Activated effector memory CD4-positive, alpha-beta T cell treated with anti-CD3 and anti-CD28 coated beads, Interleukin-2, amount 50 U/mL, for 16 hours (primary cell): ENCODE measurements at places on chromosomes 1 and 21.
A peak's percentile ranks its signal among the peaks of the same experiment; 100 is the strongest.

DNA sequence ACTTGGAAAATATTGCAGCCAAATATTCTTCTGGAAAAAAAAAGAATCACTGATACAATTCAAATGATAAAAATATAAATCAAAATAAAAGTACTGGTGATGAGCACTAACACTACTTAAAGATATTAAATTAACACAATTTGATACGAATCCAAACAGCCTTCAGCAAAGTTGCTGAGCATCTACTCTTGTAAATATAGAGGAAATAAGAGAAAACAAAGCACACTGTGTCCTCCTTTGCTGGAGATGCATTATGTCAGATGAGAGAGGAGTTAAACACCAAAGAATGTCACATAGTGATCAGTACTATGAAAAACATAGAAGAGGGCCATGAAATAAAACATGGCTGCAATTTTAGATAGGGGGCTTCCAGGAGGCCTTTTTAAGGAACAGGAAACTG, 177.4 kb upstream of the RNPC3 start:
- no peak for DNase-seq

GRCh38 chr1:12528021-12528852, 89.8 kb downstream of the DHRS3 start:
- no peak for DNase-seq

- peak; percentile 78 for DNase-seq
These were observed 178.0 kb downstream of the CAMTA1 start for GRCh38 chr1:6962996-6963911.

DNA sequence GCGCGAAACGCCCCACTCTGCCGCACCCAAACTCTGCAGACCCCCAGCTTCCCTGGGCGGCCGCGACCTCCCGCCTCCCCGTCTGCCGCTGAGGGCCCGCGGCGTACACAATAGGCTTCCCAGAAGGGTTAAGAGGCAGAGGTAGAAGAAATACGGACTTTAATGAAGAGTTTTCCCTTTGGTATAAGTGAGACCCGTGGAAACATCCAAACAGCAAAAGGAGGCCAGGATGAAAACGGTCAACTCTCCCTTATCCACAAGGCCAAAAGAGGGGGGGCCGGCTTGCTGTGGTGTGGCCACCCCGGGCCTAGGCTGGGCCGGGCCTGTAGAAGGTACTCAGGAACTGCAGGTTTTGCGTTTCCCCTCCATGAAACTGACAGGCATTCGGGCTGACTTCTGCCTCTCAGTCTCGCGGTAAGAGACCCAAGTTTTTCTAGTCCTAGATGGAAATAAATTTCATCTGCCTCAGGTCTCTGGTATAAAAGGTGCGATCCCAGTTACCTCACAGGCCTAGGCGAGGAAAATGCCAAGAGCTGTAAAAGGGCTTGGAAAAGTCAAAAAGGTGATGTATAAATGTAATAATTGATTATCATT, 671 bp upstream of the PYGO2 start:
- DNase-seq = peak; percentile 71

GRCh38 chr1:203508463-203509073, 14.6 kb downstream of the OPTC start:
- no peak for DNase-seq

- no peak for DNase-seq
These were observed 29.4 kb downstream of the IL6R start for GRCh38 chr1:154434346-154435085.

DNA sequence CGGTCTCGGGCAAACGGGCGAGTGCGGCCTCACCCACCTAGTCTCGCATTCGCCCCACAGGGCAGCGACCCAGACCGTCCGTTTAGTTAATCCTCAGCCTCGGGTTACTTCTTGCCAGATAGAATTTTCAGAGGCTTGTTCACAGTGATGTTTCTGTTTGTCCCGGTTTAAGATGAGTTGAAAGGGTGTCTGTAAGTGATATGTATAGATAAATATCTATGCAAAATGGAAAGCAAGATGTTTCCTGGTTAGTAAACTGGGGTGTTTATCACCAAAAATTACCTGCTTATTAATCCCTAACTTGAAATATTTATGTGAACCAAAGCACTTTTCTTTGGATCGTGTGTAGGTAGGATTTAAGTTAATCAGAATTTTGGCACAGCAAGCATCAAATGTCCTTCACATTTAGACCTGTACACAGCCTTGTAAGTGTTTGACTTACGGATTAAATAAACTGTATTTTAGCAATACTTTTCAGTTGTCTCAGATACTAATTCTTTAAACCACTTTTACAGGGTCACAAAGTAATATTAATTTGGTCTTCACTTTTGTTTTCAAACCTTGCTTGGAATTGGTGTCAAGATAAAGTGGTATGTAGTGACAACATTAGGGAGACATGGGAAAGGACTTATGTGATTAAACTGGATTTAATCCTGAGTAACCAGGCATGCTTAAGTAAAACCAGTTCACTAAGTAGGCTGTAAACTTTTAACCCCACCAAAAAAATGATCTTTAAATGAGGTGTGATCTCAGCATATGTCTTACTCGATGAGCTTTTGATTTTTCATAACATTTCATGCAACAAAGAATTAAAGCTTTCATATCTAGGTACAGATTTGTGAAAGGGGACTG, 914 bp downstream of the ZNF326 start:
- DNase-seq = no peak

- DNase-seq = no peak
These were observed 17.7 kb downstream of the PLA2G5 start for GRCh38 chr1:20087668-20088067.

DNA sequence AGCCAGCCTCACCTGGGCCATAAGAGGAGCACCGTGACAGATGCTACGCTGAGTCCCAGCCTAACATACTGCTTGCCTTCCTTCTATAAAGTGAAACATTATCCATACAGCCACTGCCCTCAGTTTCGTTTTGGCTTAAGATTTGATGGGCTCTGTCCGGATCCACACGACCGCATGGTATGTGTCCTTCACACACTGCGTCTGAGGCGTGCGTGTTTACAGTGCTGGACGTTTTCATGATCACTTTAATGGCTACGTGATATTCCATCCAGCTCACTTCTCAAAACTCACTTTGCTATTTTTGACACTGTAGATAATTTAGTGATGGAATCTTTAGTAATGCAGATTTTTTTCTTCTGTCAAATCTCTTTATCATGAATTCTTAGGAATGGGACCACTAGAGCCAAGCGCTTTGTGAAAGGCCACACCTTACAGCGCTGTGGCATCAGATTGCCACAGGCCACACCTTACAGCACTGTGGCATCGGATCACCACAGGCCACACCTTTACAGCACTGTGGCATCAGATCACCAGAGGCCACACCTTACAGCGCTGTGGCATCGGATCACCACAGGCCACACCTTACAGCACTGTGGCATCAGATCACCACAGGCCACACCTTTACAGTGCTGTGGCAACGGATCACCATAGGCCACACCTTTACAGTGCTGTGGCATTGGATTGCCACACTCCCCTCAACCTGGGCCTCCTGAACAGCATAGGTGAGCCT, 47.1 kb downstream of the PRDM15 start:
- DNase-seq = no peak

DNA sequence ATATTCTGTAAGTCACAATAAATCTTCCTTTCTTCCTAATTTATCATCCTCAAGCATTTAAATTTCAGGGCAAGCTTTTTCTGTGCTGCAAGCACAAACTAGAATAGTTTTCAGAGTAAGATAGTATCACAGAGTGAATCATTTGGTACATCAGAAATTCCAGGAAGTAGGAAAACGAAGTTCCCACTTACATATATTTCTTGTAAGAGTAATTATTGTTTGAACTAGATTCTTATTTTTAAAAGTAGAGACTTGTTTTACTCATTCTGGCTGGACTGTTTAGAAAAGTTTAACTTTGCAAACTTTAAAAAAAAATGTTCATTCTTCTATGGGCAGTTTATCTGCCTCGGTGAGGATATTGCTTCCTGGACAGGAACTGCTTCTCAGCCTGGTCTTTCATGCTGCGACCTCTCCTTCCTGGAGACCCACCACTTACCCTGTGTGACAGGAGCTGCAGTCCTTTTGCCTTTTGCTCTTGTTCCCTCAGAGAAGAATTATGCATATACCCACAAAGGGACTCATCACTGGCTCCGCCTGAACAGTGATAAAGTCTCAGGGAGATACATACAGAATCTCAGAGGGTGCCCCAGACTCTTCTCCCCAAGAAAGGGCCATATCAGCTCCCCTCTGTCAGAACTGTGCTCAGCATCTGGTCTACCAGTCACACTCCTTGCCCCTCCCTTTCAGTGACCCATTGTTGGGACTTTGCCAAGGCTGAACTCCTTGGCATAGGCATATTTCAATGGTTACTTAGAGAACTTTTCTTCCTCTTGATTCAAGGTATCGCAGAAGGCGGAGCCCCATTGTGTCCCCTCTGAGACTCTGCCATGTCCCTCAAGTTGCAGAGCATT, 102.7 kb upstream of the CD55 start:
- no peak for DNase-seq

GRCh38 chr1:226798427-226799411, 59.6 kb upstream of the ITPKB start:
- peak; percentile 83 for DNase-seq

- no peak for DNase-seq
These were observed 49.7 kb upstream of the SLC2A1 start for GRCh38 chr1:43008115-43009060.

DNA sequence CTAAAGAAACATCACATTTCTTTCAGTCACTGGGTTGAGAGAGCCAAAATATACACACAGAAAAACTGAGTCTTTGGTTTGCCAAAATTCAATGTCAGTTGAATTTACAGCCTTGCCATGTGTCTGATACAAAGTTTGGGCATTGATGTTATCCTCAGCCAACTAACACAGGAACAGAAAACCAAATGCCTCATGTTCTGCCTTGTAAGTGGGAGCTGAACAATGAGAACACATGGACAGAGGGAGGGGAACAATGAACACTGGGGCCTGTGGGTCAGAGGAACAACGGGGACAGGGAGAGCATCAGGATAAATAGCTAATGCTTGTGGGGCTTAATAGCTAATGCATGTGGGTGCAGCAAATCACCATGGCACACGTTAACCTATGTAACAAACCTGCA, 39.6 kb upstream of the C21orf91 start:
- DNase-seq = no peak

DNA sequence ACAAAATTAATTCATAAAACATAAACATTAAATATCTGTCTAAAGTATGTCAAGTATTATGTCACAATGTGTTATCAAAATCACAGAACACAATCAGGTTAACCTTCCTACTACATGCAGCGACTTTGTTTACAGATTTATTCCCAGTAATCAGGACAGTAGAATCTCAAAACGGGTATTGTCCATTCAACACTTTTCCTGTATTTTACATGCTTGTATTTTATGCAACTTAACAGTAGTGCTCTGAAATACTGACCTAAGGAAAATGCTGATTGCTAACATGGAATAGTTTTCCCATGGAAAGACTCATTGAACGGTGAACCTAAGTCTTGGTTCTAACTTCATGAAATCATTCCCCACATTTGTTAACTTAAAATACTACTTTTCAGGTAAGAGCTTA, 2.3 kb downstream of the SERBP1 start:
- DNase-seq = no peak

GRCh38 chr1:83912876-83913275, 86.1 kb downstream of the TTLL7 start:
- no peak for DNase-seq

GRCh38 chr1:26913754-26914619, at the start of gene NR0B2:
NR0B2 (minus strand) TSS chr1:26913975; CDS start chr1:26913940, 35 bp downstream.
- no peak for DNase-seq

GRCh38 chr1:113035086-113035485, 37.9 kb upstream of the LRIG2 start:
- DNase-seq = no peak

- no peak for DNase-seq
These were observed 22.4 kb upstream of the NPPB start for GRCh38 chr1:11880911-11881748.

DNA sequence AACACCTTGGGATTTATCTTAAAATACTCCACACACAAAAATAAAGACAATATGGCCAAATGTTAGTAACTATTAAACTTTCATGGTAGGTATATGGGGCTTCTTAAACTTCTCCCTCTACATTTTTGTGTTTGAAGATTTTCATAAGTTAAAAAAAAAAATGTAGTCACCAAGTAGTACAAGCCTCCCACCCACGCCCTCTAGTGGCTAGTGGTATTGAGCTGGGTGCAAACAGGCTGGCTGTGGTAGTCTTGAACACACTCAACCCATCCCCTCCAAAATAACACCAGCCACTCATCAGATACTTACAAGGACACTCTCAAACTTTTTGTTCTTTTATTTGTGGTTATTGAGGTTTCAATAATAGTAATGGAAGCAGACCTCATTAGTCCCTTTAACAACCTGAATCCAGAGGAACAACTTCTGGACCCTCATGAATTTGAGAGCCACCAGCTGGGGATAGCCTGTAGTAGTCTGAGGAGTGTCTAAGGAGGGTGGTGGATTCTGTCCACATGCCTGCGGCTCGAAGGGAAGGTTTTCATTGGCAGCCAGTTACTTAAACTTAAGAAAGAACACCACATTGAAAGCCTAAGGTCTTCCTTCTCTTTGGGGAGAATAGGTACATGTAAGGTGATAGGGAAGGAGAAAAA, 15.6 kb downstream of the RD3 start:
- DNase-seq = peak; percentile 89

- peak; percentile 86 for DNase-seq
These were observed 430 bp downstream of the RBM15 start for GRCh38 chr1:110339407-110340206.

GRCh38 chr1:11024154-11024873, 11.9 kb downstream of the TARDBP start:
- DNase-seq = no peak

GRCh38 chr1:911875-912739, 11.6 kb upstream of the SAMD11 start:
- peak; percentile 42 for DNase-seq

DNA sequence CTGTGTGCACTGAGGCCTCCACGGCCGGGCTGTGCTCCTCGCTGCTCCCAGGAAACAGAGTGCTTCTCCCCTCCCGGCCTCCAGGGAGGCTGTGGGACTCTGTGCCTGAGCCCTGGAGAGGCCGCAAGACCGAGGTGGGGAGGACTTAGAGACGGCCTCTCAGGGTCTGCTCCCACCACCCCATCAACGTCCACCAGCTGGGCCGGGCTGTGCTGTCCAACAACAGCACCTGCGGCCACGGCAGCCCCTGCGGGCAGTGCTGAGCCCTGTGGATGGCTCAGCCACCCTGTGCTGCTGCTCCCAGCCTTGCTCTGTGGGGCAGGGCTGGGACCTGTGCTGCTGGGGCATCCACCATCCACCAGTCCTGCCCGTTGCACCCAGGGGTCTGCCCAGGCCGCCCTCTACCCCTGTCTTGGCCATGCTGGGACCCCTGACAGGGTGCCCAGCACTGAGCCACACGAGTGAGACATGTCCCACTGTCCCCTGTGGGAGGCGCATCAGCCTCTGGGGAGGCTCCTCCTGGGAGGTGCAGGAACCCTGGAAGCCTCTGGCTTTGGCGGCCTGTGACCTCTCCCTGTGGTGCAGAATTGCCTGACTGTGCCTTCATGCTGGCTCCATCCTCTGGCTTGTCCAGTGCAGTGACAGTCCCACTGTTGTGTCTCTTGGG, 31.2 kb upstream of the LRRC3 start:
- DNase-seq = peak; percentile 50

GRCh38 chr1:6634371-6635052, 9.8 kb downstream of the THAP3 start:
- DNase-seq = peak; percentile 77

- DNase-seq = no peak
These were observed 45.8 kb downstream of the SLC30A7 start for GRCh38 chr1:100941580-100942216.

- no peak for DNase-seq
These were observed 502.2 kb downstream of the PLPP3 start for GRCh38 chr1:56077206-56077605.

GRCh38 chr21:42683371-42684108, 30.1 kb downstream of the PDE9A start:
- DNase-seq = no peak

- no peak for DNase-seq
These were observed 112.8 kb downstream of the KCND3 start for GRCh38 chr1:111876631-111877030.
